ENCODE measurements at places on chromosomes 16 and 17.
A peak's percentile ranks its signal among the peaks of the same experiment; 100 is the strongest.

- DNase-seq = no peak
Measured at GRCh38 chr16:68844211-68844564, 857 bp downstream of the TANGO6 start.

DNA sequence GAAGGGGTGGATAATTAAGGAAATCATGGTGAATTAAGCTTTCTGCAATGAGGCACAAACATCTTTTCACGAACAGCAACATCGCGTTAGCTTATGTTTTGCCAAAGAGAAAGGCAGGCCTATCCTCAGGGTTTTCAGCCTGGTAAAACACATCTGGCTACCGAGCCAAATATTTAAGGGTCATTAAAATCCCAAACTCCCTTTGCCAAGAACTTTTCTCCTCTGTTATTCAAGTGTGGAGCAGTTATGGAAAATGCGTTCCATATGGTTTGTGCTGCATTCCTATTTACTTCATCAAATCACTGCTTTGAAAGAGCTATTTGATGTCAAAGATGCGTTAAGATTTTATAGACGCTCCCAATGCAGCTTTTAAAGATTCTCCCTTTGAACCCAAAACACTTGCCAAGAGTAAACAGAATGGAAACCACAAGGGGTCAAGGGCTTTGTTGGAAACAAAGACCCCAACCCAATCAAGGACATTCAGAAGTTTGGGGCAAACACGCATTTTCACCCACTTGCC, 308.3 kb upstream of the CDH5 start:
- DNase-seq = peak; percentile 95

DNA sequence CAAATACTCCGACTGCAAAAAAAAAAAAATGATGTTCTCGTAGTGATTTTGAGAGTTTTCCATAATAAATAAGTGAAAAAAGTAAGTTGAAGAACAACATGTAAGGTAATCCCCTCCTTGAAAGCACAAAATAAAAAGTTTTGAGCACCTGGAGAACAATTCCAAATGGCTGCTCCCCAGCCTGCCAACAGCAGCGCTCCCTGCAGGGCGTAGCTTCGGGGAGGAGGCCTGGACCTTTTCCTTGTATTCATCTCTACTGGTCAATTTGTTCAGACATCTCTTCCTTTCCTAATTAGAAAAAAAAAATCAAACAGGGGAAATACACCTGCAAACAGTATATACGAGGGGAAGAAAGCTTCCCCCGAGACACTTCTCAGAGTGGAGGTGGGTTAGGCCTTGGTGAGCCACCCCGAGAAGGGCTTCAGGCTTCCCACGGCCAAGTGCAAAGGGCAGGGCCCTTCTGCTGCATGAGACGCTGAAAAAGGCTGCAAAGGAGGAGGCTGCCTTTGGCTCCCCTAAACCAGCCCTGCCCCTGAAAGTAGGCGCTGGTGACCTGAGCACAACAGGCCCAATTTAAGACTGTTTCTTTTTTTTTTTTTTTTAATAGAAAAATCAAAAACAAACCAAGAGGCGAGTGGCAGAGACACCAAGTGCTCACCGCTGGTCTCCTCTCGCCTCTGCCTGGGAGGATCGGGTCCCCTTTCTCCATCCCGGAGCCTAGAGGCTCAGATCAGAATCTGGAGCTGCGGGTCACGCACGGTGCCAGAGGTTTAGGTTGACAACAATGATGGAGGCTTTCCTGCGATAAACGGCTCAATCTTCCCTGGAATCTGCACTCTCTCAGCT, 193.1 kb upstream of the FOXF1 start:
- no peak for DNase-seq

GRCh38 chr16:64051824-64052223, 1070.0 kb downstream of the CDH11 start:
- peak; percentile 48 for DNase-seq

- no peak for DNase-seq
Measured at GRCh38 chr16:57937861-57938260, 33.1 kb downstream of the CNGB1 start.

GRCh38 chr17:35185849-35186248, 8.3 kb downstream of the SLC35G3 start:
- no peak for DNase-seq

GRCh38 chr16:47056688-47057629, 83.5 kb upstream of the DNAJA2 start:
- DNase-seq = no peak

GRCh38 chr17:10337136-10337535, 35.7 kb downstream of the MYH13 start:
- peak; percentile 63 for DNase-seq

- DNase-seq = no peak
Measured at GRCh38 chr17:964876-965275, 14.7 kb downstream of the NXN start.

- no peak for DNase-seq
Measured at GRCh38 chr17:75831032-75831571, 13.1 kb downstream of the UNC13D start.

DNA sequence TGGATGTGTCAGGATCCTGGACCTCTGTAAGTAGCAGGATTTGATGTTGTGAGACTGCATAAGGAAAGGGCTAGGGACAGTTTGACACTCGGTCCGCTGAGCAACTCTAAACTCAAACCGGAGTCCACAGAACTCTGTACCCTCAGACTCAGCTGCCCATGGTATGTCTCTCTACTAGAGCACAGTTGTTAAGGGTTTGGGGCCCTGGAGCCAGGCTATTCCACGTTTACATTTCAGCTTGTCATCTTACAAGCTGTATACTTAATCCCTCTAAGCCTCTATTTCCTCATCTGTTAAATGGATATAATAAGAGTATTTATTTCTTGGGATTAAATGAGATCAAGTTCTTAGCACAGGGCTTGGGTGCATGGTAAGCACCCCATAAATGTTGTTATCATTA, 27.9 kb downstream of the HOXB1 start:
- DNase-seq = no peak

- DNase-seq = peak; percentile 2
Measured at GRCh38 chr17:79607940-79608623, 2.8 kb downstream of the RBFOX3 start.

GRCh38 chr17:19726631-19727376, 10.4 kb upstream of the SLC47A2 start:
- DNase-seq = peak; percentile 11

DNA sequence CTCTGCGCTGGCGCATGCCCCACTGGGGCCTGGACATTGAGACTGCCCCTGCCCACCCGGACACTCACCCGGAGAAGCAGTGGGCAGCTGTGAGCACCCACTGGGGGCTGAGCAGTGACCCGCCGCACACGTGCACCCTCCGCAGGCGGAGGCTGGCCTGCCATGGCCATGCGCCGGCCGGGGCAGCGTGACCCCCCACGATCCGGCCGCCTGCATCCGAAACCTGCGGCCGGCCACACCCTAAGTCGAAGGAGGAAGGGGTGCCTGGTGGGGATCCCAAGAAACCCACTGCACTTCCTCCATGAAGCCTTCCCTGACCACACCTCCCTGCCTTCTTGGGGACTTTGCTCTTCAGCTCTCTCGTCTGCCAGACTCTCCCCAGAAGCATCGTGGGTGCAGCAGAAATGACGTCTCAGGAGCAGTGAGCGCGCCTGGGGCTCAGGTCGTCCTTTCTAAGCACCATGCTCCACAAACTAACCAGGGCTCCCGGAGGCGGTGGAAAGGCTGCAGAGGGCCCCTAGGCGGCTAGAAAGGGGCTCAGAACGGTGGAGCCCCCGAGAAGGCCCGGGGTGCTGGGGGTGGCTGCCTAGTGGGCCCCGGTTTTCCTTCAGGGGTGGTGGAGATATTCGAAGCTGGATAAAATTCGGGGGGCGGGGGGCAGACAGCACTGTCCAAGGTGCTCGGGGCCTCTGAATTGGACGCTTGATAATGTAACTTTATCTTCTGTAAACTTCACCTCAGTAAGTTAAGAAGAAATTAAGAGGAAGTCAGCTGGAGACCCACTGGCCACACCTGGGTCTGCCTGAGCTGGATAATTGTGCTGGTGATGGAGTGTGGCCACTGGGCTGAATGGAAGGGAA, 1.5 kb downstream of the TPSG1 start:
- DNase-seq = no peak

GRCh38 chr16:4780235-4780634, 7.9 kb downstream of the SEPTIN12 start:
- DNase-seq = no peak

GRCh38 chr17:1398931-1399678, 917 bp downstream of the YWHAE start:
- peak; percentile 70 for DNase-seq

- no peak for DNase-seq
Measured at GRCh38 chr17:36063786-36064541, at the start of gene CCL18. Gene CCL18 (plus strand): TSS chr17:36064272. CDS start chr17:36064343, 71 bp downstream.

GRCh38 chr17:3033741-3034577, 29.4 kb downstream of the OR1D5 start:
- DNase-seq = no peak

DNA sequence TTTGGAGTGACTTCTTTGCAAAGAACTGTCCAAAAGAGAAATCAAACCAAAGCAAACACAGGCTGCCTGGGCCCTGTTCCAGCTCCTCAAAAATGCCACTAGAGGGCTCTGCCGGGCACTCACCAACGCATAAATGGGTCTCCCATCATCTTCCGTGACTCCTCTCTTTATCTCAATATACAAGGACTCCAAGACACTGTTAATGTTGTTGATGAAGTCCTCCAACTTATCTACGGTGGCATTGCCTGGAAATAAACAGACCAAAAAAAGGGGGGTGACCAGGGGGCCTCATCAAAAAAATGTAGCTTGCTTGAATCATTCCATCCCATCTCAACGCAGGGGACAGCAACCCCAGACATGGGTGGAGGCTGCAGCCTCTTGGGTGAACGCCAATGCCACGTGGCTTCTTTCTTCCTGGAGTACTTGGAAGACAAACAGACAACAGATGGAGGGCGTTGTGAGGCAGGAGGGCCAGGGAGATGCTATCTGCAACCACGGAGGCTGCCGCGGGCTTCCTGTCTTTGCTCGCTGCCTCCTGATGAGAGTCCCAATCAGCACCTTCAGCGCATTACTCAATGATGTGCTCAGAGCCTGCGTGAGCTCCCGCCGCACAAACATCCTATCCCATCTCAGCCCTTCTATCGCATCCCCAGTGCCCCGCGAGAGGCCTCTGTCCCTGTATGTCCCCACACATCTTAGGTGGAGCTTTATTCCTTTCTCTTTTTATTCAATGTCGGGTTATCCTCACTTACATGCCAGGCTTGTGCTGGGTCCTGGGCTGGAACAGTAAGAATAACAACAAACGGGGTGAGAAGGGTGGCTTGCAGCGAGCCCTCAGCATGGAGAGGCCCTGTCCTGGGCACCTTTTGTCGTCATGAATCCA, 32.0 kb downstream of the KDM8 start:
- peak; percentile 91 for DNase-seq

GRCh38 chr17:38961413-38961812, 5.8 kb downstream of the FBXO47 start:
- DNase-seq = no peak
